Activated CD4-positive, alpha-beta T cell treated with anti-CD3 and anti-CD28 coated beads, Interleukin-2, amount 50 U/mL, for 1 hour (primary cell): ENCODE measurements at places on chromosomes 2 and 18.

DNA sequence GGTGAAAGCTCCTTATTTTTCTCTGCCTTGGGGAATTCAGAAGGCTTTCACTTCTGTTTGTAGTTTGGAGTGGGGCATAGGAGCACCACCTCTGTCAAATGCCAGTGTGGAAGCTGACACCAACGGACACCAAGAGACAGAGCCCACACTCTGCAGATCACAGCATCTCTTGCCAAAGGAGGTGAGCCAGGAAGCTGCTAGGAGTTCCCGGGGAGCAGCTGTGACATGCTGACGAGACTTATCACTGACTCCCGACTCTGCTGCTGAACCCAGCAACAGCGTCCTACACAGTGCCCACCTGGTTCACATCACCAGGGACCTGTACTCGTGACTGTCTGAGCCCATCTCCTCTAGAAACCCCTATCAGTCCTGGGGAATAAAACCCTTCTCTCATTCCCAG lies 8.1 kb downstream of the TEX51 start:
- DNase-seq = no peak

GRCh38 chr18:60446821-60447220 lies 74.2 kb upstream of the MC4R start:
- no peak for DNase-seq

GRCh38 chr2:126907671-126908070 lies 9.0 kb downstream of the TEX51 start:
- no peak for DNase-seq

DNA sequence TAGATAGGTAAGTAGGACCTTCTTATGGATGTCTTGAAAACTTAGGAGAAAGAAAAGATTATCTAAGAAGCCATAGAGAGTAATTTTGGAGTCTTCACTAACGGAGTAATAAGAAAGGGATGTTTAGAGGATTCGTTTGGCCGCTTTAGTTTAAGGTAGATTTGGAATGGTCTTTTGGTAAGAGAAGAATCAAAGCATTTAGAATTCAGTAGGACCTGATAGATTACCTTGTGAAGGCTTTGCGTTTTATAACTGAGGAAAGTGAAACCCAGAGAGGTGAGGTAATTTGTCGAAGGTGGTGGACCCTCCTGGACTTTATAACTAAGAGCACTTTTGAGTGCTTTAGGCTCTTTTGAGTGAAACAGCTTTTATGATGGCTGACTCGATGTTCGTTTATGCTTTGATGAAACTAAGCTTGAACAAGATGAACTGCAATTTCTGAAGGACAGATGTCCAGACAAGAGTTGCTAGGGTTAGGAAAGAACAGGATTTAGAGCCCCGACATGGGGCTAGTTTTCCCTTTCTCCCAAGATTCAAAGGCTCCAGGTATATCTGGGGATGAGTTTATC lies 1.3 kb downstream of the MYL12B start:
- DNase-seq = no peak

GRCh38 chr2:187874786-187875185 lies 320.6 kb upstream of the TFPI start:
- no peak for DNase-seq

GRCh38 chr18:70931942-70932814 lies 643.3 kb downstream of the SOCS6 start:
- no peak for DNase-seq

DNA sequence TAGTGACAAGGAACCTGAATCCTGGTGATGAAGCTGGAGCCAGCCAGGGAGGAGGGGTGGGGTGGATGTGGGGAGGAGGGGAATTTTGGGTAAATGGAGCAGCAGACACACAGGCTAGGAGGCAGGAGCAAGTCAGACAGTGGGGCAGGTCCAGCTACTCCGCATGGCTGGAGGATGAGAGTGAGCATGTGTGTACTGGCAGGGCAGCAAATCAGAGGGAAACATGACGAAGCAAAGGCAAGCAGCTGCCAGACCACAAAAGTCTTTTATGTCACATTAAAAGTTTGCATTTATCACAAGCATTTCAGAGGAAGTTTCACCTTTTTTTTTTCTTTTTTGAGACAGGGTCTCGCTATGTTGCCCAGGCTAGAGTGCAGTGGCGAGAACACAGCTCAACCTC lies 11.9 kb upstream of the KIDINS220 start:
- DNase-seq = no peak

DNA sequence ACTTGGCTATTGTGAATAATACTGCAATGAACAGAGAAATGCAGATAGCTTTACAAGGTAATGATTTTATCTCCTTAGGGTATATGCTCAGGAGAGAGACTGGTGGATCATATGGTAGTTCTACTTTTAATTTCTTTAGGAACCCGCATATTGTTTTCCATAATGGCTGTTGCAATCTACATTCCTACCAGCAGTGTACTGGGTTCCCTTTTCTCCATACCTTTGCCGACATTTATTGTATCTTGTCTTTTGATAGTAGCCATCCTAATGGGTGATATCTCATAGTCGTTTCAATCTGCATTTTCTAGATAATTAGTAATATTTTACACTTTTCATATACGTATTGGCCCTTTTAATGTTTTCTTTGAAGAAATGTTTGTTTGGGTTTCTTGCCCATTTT lies 702.9 kb upstream of the ACVR2A start:
- no peak for DNase-seq

DNA sequence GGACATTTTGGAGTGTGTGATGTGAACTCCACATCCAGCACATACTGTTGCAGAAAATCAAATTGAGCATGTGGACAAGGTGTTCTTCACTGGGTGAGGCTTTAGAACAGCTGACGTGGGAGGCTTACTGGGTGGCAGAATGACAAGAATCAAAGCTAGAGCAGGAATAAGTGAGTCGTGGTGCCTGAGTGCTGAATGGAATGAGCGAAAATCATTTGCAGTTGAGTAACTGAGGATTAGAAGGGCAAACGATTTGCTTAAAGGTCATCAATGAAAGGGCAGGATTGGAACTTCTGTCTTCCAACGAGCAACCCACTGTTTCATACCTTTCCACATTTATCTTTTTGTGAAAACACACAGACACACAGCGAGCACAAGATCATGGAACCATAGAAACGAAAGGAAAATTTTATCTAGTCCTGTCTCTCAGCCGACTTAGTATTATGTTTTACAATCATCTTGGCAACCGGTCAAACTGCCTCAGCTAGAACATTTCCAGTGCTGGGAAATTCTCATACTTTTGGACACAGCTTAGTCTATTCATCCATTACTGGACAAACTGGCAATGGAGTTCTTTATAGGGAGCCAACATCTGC lies 7.2 kb upstream of the DAW1 start:
- DNase-seq = no peak
